Amniotic stem cell (primary cell): ENCODE measurements at places on chromosomes 3 and 15.

- no peak for DNase-seq
Measured at GRCh38 chr15:54131410-54131809, 153.2 kb downstream of the UNC13C start.

DNA sequence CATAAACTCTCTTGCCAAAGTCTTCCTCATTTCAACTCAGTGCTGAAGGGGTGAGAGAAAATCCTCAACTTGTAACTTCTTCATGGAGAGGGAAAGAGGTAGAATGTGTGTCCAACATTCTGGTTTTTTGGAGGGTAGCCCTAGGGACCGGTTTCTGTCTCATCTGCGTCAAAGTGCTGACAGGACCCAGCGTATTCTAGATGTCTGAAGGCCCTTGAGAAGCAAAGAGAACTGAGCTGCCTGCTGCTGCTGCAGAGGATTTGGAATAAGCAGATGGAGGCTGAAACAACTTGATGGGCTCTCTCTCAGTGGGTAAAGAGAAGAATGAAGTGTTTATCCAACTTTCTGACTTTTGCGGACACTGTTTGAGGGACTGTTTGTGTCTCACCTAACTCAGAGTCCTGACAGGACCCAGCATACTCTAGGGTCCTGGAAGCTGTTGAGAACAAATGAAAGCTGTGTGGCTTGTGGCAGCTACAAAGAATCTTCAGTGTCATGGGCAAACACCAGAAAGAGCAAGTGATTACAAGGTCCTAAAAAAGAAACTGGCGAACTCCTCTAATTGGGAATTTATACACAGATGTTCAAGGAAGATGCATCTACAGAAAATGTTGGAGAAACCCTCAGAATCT is 174.4 kb downstream of the SI start:
- no peak for DNase-seq

GRCh38 chr3:57350271-57350670 is 57.8 kb upstream of the ASB14 start:
- no peak for DNase-seq

DNA sequence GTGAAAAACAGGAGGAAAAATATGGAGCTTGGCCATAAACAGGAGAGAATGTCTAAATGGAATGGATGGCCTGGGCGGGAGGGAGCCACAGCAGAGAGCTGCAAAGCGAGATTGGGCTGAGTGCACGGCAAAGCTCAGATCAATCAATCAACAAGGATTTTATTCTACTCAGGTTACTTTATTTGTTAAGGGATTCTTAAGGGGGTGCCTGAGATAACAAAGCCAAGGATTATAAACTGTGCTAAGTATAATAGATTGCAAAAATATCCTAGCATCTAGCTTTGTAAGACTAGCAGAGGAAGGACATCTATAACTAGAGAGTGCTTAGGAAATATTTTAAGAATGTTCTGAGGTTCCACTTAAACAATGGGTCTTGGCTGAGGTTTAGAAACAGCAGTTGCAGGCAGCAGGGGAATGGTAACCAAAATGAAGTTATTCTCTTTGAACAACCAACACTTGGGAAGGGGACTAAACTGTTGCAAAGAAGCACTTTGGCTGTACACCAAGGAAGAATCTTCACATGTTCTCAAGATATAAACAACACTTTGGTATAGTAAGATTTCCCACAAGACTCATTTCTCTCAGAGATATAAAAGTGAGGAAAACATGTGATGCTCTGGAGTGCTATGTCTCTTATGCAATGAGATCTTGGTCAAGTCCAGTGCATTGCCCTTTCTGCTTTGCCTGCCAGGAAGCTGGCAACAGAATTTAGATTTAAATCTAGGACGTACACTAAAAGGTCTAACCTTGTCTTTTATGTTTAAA is 35.5 kb downstream of the TMEM212 start:
- DNase-seq, result no peak

DNA sequence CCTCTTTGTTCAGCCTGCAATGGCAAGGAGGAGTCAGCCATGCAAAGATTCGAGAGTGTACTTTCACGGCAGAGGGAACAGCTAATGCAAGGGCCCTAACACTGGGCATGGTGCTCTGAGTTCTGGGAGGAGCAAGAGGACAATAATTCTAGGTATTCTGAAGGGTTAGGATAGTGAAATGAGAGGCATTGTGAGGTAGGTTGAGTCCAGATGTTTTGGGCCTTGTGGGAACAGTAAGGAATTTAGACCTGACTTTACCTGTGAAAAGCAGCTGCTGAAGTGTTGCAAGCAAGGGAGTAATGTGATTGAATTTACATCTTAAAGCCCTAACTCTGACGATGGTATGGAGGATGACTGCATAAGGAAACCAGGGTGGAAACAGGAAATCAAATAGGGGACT is 211.6 kb downstream of the CNTN3 start:
- no peak for DNase-seq

DNA sequence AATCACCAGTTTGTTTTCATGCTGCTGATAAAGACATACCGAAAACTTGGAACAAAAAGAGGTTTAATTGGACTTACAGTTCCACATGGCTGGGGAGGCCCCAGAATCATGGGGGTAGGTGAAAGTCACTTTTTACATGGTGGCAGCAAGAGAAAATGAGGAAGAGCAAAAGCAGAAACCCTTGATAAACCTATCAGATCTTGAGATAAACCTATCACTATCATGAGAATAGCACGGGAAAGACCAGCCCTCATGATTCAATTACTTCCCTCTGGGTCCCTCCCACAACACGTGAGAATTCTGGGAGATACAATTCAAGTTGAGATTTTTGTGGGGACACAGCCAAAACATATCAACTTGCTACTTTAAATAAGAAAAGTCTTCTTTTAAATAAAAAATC is 28.9 kb downstream of the CD200R1L start:
- no peak for DNase-seq

DNA sequence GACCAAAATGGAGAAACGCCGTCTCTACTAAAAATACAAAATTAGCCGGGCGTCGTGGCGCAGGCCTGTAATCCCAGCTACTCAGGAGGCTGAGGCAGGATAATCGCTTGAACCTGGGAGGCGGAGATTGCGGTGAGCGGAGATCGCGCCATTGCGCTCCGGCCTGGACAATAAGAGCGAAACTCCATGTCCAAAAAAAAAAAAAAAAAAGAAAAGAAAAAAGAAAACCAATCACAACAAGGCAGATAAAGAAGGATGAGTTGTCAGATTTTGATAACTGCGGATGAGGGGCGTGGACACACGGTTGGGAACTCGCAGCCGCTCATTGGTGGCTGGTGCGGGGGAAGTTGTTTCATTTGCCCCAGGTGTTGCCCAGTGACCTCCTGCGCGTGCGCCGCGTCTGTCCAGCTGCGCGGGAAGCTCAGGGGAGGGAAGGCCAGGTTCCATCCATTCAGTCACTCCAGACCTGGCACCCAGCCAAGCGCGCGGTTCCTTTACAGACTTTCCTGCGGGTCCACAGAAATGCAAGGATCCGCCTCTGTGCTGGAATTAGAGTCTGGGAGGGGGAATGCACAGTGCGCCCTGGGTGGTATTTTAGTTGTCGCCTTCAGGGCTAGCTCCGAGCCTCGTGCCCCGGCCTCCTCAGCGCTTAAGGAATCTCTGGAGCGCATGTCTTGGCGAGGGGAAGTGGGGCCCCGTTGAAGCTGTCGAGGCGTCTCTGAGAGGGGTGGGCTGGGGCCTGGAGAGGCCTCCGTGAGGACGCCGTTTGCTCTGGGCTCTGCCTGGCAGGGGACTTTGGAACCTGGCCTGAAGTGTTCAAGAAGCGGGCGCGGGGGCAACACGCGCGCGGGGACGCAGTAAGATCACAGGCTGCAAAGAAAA is 708 bp upstream of the GCHFR start:
- DNase-seq, result no peak

DNA sequence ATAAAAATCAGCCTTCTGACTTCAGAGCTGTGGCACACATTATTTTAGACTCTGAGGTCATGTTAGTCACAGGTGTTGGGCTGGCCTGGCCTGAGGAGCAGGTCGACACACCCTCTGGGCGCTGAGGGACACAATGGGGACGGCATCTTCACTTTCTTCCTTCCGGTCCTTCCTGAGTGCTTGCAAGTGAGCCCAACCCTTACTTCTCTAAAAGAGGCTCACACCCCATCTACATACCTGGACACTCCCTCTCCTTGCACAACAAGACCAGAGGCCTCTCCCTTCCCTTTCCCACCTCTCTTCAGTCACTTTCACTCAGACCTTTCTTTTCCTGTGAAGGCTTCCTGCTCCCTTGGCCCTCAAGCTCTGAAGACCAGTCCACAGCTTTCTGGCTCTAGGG is 85.4 kb downstream of the XXYLT1 start:
- no peak for DNase-seq

- DNase-seq, result no peak
Measured at GRCh38 chr3:160125258-160125657, 100.0 kb upstream of the C3orf80 start.

DNA sequence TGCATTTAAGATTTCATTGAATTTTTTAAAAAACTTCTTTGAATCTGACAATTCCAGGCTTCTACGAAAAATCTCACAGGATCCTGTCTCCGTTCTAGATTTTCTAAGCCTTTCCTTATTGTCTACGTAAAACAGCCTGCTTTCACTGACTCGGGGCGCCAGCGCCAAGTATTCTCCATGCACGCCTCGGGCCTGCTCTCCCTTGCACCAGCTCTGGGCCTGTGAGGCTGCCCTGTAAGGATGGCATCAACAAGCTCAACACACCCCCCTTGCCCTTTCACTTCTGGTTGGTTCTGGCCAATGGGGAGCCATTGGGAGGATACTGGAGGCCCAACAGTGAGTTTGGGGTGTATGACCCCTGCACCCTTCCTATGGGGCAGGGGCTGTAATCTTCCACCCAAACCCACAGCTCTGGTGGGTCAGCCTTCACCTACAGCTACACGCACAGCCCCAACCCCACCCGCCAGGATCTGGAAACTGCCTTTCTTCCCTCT is 47.8 kb downstream of the SLC41A3 start:
- DNase-seq, result no peak

GRCh38 chr15:61188168-61188567 is 40.9 kb downstream of the RORA start:
- no peak for DNase-seq

DNA sequence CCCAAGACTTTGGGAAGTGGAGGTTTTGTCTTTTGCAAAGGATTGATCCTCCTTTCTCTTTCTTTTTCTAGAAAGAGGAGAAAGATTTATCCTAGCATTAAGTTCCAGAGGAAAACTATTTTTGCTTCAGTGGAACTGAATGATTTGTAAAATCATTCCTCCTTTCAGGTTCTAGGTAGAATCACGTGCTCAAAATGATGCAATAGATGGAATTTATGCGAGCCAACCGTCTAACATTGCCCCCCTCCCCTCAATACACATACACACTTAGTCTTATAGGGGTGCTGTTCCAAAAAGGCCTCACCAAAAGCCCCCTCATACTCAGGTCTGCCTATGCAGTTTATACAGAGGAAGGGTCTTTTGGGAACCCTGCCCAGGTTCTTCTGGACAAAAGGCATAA is 85.3 kb downstream of the AQP9 start:
- no peak for DNase-seq

DNA sequence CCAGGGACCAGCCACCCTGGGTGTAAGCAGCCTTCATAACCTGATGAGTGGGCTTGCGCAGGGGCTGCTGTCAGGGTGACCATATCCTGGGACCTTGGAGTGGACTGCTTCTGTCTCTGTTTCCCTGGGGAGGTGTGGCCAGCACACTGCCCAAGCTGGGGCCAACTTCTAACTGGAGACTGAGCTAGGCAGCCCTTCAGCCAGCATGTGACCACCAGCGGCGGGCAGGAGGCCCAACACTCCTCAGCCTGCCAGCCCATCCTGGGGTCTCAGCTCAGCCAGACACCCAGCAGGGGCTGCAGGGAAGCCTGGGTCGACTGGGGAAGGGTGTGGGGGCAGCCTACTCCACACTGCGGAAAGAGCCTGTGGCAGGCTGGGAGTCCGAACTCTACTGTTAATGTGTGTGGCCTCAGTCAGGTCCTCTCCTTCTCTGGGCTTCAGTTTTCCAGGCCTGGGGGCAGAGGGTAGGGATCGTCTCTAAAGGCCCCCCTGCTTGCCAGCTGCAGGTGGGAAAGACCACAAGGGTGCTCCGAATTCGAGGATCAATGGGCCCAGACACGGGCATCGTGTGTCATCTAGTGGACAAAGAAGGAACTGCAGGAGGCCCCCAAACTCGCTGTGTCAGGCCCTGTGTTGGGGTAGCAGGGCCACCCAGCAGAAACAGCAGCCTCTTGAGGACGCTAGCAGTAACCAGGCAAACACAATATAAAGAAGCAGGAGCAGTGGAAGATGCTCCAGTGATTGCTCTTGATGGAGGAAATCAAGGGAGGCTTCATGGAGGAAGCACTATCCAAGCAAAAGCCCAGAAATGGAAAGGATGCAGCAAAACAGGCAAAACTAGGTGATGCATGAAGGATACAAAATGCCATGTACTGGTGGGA is 2.0 kb upstream of the SEMA3G start:
- DNase-seq, result no peak

DNA sequence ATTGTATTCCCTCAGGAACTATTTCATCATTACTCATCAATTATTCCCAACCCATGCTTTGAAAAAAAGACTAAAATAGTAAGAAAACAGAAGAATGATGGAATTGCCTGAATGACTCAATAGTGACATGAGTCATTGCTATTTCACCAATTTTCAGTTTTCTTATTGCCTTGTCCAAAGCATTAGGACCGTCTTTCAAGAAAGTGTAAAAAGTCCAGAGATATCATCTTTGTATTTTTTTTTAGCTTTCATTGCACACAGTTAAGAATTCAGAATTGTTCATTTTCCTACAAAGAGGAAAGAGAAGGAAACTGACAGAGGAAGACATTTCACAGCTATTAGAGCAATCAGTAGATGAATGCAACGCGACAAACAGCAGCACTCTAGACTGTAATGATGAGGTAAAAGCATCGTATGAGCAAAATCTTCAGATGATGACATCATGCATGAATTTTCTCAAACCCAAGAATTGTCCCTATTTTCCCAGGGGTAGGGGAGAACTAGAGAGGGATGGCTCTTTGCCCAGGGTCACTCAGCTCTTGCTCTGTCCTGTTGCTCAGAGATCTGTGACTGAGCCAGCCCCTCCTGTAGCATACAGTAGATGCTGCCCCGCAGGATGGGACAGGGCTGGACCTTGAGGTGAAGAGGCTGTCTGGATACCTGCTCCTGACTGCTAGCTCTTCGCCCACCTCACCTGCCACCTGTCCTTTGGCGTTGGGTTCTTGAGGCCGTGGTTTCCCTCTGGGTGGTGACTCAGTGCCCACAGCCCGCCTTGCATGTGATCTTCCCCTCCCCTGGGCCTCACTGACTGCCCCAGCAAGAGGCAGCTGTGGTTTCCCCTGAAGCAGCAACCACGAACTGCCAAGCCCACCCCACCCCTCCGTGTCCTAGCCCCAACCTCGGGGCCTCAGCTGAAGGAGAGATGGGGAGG is 84.8 kb downstream of the PPCDC start:
- peak; percentile 76 for DNase-seq

- DNase-seq, result peak; percentile 68
Measured at GRCh38 chr15:38758043-38758442, 193.4 kb upstream of the RASGRP1 start.

- DNase-seq, result no peak
Measured at GRCh38 chr15:50138391-50138790, 19.4 kb upstream of the ATP8B4 start.

- DNase-seq, result no peak
Measured at GRCh38 chr3:141237701-141238521, 6.3 kb downstream of the PXYLP1 start.

GRCh38 chr3:168325684-168326083 is 230.0 kb upstream of the GOLIM4 start:
- DNase-seq, result no peak
